ENCODE measurements at places on chromosomes 1 and 21.

- DNase-seq: no peak
These were observed 55.7 kb downstream of the PCNT start for GRCh38 chr21:46379691-46380090.

DNA sequence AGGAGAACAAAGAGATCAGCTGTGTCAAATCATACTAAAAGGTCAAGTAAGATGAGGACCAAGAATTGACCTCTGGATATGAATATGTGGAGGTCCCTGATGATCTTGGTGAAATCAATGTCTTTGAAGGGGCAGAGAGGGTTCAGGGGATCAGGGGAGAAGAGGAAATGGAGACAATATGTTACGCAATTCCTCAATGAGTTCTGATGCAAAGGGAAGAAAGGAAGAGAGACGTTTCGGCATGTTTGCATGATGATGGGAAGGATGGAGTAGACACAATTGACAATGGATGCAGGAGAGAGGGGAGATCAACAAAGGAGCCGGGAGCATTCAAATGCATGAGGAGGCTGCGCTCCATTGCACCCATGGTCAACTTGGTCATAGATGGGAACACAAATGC, 36.0 kb upstream of the GUCA2B start:
- no peak for DNase-seq

DNA sequence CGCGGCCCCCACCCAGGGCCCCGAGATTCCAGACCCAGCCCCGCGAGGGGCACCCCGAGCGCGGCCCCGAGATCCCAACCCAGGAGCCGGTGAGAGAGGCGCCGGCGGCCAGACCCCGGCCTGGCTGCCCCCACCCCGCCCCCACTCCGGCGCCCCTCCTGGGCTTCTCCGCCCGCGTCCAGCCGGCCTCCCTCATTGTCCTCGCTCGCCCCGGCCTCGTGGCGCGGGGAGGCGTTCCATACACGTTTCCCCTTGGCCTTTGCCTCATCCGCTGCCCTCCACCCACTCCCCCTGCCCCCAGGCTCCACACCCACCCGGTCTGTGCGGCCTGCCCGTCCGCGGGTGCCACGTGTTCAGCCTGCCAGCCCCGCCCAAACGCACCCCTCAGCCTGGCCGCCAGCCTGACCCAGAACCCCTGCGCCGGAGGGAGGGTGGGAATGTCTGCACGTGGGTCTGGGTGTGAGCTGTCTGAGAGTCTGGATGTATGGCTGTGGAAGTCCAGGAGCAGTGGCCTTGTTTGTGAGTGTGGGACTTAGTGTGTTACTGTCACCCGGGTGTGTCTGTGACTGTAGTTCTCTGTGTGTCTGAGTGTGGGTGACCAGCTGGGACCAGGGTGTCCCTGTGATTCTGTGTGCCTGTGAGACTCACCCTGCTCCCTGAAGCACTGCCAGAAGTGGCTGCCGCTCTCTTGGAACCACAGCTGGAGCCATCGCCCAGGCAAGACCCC, 681 bp downstream of the B4GALT2 start:
- DNase-seq: peak; percentile 78

DNA sequence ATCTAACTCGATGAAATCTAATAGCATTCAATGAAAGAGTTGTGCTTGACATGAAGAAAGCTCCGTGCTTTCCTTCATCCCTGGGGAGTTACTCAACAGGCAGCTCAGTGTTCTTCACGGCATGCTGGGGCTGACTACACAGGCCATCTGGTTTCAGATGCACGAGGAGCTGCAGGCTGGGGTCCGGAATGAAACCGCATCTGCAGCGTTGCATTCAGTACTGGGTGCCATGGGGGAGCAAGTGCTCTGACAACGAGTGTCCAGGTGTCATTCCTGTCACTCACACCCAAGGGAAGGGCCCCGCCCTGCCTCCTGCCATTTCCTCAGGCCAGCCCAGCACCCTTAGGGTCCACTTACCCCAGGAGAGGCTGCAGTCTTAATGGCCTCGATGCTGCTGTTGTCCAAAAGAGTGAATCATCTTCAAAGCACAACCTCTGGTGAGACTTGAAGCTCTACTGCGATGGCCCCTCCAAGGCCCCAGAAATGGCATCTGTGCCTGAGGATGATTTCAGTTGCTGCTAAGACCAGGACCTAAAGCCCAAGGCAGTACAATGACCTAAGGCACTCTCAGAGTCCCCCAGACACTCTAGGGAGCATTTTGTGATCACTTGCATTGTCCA, 61.4 kb downstream of the STUM start:
- no peak for DNase-seq

DNA sequence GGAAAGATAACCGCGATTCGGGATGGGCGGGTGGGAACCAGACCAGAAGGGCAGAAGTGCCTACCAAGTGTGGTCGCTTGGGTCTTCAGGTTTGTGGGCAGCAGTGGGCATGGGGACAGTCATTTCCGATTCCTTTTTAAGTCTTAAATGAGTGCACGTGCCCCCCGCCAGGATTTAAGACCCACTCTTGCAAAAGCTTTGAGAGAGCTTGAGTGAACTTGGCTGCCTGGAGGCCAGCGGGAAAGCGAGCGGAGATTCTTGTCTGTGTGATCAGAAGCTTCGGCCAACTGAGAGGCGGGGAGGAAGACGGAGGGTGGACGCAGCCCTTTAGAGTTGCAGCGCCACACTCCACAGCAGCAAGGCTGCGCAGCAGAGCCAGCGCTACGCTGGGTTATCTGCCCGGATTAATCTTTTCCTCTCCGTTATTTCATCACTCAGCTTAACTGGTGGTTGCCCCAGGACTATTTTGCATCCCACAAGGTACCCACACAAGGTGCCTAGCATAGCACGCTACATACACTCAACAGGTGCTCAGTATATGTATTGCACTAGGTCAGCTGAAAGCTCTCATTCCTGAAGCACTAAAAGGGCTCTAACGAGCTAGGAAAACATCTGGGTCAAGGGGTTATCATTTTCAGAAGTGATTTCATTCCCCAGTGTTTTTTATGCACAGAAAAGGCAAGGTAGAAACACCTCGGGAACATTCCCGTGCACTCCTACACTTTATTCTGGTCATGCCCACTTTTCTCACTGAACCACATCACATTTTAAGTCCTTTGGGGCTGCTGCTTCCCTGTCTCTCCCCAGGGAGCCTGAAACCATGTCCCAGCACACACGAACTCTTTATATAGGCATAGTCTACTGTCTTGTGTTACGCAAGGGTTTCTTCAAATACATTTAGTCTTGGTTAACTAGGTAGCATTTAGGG, 1.5 kb upstream of the BATF3 start:
- peak; percentile 55 for DNase-seq

DNA sequence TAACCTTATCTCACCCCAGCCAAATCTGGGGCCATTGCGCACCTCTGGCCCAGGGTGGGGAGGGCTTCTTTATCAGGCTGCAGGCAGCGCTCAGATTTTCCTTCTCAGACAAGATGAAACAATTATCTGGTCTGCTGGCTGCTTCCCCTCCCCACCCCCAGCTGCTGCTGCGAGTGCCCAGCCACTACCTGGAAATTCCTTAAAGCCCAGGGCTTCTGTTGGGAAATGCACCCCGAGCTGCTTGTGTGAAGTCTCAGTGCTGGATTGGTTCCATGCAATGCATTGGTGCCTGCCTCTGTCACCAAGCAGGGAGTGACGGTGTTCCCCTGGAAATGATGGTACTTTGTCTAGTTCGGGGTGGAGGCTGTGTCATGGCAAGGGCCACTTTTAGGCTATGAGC, 18.5 kb upstream of the ACTL8 start:
- no peak for DNase-seq

GRCh38 chr1:239717097-239717917, 330.9 kb downstream of the CHRM3 start:
- no peak for DNase-seq

All from hepatic stellate cell (primary cell).